ENCODE measurements at places on chromosomes 2 and 18.

- DNase-seq, result no peak
Observed at GRCh38 chr2:118813111-118813510, 34.3 kb downstream of the EN1 start.

DNA sequence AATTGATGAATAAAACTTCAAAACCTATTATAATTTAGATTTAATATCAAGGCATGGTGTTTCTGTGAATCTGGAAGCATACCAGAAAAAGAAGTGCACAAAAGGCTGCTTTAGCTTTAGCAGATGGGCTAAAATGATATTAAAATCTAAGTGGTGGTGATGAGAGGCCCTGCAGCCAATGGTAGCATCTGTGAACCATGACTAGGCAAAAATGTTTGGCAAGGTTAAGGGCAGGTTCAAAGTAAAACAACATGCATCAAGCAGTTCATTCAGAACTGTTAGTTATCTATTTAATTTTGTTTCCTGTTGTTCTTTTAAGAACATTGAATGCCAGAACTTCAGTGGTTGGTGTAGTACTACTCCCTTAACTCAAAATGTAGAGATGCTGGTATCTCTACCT lies 1736.9 kb upstream of the CELF4 start:
- DNase-seq, result no peak

DNA sequence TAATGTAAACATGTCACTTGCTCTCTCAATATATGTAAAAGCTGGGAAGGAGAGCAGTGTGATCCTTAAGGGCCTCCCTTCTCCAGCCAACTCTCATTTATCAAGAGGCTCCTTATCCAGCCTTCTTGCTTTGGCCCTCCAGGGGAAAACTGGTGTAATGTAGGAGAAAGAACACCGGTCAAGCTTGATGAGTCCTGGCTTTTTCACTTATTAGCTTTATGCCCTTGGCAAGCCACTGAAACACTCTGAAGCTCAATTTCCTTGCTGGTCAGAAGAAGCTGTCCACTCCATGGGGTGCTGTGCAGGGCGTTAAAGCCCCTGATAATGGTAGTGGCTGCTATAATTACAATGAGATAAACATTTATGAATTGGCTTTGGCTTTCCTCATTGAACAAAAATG lies 251.2 kb upstream of the RBBP8 start:
- no peak for DNase-seq

DNA sequence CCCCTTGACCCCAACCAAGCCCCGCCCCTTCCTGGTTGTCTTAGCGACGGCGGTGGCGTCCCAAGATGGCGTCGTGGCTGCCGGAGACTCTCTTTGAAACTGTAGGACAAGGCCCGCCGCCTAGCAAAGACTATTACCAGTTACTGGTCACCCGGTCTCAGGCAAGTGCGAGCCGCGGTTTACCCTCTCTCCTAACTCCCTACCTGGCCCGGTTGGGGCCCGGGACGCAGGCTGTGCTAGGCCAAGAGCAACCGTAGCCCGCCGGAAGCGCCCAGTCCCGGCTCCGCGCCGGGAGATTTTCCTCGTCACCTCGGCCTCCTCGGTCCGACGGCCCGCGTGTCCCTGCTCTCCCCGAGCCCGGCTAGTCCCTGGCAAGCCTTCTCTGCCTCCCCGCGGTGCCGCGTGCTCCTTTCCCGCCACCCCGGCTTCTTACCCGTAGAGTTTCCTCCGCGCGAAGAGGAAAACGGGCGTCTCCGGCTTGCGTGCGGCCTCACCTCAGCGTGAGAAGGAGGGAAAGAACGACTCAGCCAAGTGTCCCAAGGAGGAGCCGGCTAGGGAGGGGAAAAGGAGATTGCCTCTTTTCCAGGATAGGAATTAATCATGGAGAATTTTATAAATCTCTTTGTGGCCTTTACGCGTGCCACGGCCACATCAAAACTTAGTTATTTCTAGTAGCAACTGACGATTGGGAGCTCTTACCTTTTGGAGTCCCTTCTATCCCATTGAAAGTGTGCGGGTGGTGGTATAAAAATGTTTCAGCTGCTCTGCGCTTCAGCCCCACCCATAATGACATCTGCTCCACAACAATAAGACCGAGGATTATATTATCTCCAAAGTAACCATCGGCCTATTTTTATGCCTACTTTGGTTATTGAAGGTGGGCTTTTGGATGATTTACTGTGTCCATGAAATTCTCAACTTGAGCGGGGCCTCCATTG lies at the start of gene FBXO36:
FBXO36 (plus strand) TSS at position 55 of the 938 bp plus-strand sequence; CDS start at position 66, 11 bp downstream.
- peak; percentile 87 for DNase-seq

GRCh38 chr2:28981016-28981441 lies at the start of gene TOGARAM2:
Gene TOGARAM2 (plus strand): TSS chr2:28981298. CDS start chr2:28994835, 13,537 bp downstream.
- DNase-seq, result no peak

DNA sequence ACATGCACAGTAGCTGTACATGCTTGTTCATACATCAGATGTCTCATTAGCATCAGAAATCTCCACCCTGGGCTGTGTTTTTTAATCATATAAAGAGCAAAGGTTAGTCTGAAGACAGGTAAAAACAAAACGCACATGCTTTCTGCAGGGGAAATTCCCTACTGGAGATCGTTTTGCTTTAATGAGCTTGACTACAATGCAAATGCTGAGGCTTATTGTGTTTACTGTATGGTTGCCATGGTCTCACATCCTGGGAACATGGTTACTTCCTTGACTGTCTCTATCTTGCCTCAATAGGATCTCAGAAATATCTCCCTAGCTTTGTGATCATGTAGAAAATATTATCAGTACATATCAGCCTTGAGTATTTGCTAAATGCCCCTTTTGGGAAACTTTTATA lies 336.5 kb upstream of the TFPI start:
- DNase-seq, result no peak

GRCh38 chr2:191875859-191876258 lies 29.0 kb upstream of the CAVIN2 start:
- no peak for DNase-seq

- DNase-seq, result no peak
Observed at GRCh38 chr2:127193967-127194280, 26.2 kb downstream of the CYP27C1 start.

GRCh38 chr18:3782901-3783300 lies 332.9 kb downstream of the TGIF1 start:
- DNase-seq, result no peak

- no peak for DNase-seq
Observed at GRCh38 chr2:127448526-127448925, 30.3 kb downstream of the PROC start.

- no peak for DNase-seq
Observed at GRCh38 chr2:207260947-207261346, 95.2 kb upstream of the KLF7 start.

DNA sequence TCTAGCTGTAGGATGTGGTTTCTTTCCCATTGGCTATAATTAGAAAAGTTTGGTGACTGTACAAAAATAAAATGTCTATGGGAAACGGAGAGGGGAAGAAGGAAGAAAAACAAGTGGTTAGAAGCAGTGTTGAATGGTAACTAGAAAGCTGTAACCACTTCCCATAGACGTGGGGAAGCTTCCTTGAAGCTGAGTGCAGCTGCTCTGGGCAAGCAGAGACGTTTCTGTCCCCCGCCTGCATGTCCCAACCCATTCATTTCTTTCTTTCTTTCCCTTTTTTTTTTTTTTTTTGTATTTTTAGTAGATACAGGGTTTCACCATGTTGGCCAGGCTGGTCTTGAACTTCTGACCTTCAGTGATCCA lies 367.8 kb upstream of the HS6ST1 start:
- no peak for DNase-seq

- no peak for DNase-seq
Observed at GRCh38 chr2:46144133-46144800, 152.9 kb upstream of the EPAS1 start.
